ENCODE measurements at places on chromosomes 2 and 18. TPM values are rescaled to one million over a fixed set of nuclear protein-coding genes. Genes with fewer than 3 reads are reported as not detected.

CABYR gene
- total RNA-seq: 5.6 TPM

RNF25 gene
- 26.7 TPM for total RNA-seq

SPP2 gene
- total RNA-seq: not detected

RPIA gene
- total RNA-seq: 6.4 TPM

UGT1A5 gene
- not detected for total RNA-seq

RIT2 gene
- total RNA-seq: not detected

LBX2 gene
- total RNA-seq: 3.0 TPM

POLR1A gene
- 9.2 TPM for total RNA-seq

CNTNAP5 gene
- not detected for total RNA-seq

DYSF gene
- total RNA-seq: not detected

SDC1 gene
- 56.8 TPM for total RNA-seq

ESPNL gene
- total RNA-seq: 1.3 TPM

CHRNG gene
- total RNA-seq: not detected

ALKAL2 gene
- 0.17 TPM for total RNA-seq

TRABD2A gene
- 14.4 TPM for total RNA-seq

ARL4C gene
- total RNA-seq: 50.6 TPM

SERPINB12 gene
- total RNA-seq: not detected

C1QL2 gene
- total RNA-seq: not detected

SMYD1 gene
- total RNA-seq: not detected

RNF144A gene
- total RNA-seq: 0.17 TPM

CCDC102B gene
- 35.3 TPM for total RNA-seq

RBKS gene
- total RNA-seq: 1.3 TPM

SLC20A1 gene
- 61.3 TPM for total RNA-seq

PLEKHH2 gene
- 14.0 TPM for total RNA-seq

FRZB gene
- 2.0 TPM for total RNA-seq

PCARE gene
- under 0.01 TPM for total RNA-seq

PSTPIP2 gene
- total RNA-seq: 8.2 TPM

GALNT1 gene
- 36.7 TPM for total RNA-seq

MRO gene
- under 0.01 TPM for total RNA-seq

IL37 gene
- not detected for total RNA-seq

ITGA6 gene
- 2.6 TPM for total RNA-seq

SULT1C3 gene
- not detected for total RNA-seq

TTC27 gene
- 18.2 TPM for total RNA-seq

MOGAT1 gene
- not detected for total RNA-seq

NOL4 gene
- not detected for total RNA-seq

OSBPL1A gene
- 73.3 TPM for total RNA-seq

SPR gene
- total RNA-seq: 25.9 TPM

SOWAHC gene
- total RNA-seq: 7.1 TPM

ZNF396 gene
- total RNA-seq: 5.0 TPM

POTEJ gene
- not detected for total RNA-seq

RAD51AP2 gene
- total RNA-seq: under 0.01 TPM

TUBB8B gene
- not detected for total RNA-seq

SNED1 gene
- 39.5 TPM for total RNA-seq

ERFE gene
- total RNA-seq: 1.5 TPM

PLA2R1 gene
- total RNA-seq: 8.3 TPM

NEU4 gene
- not detected for total RNA-seq

KIF5C gene
- 0.17 TPM for total RNA-seq

TEX51 gene
- not detected for total RNA-seq

LAPTM4A gene
- 155 TPM for total RNA-seq
